GM12891 (cell line): ENCODE measurements at places on chromosomes 13 and 19.

GRCh38 chr19:45501730-45502014 lies 3.4 kb downstream of the PPM1N start:
- DNase-seq = no peak

GRCh38 chr13:99422586-99423220 lies 78.6 kb upstream of the TM9SF2 start:
- DNase-seq = no peak

DNA sequence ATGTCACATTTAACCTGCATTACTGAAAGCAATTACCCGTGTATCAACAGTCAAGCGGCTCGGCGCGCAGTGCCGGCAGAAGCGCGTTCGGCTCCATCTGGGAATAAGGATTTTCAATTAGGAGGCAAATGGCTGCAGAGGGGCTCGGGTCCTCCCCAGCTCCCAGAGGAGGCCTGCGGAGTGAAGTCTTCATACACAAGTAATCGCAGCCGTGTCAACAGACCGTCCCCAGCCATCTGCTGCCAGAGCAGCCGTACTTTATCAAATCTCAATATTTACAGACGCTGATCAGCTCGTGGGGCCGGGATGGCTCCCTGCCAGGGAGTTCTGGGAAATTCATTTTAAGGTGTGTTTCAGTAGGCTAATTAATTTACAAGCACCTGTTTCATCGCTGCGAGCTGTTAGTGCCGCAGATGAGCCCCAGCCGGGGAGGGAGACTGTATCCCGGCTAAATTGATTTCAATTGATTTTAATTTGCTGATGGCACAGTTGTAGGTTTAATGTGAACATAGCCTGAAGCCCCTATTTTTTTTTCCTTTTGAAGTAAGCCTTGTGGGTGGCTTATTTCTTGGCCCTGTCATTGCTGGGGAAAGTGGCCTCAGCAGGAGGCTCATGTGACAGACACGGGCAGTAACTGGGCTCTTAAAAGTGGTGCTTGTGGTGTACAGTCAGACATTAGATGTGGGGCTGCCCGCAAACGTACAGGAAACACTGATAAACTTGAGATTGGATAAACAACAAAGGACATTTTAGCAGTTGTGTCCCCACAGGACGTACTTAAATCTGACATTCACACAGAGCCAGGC lies 252.7 kb downstream of the TEX29 start:
- no peak for DNase-seq

DNA sequence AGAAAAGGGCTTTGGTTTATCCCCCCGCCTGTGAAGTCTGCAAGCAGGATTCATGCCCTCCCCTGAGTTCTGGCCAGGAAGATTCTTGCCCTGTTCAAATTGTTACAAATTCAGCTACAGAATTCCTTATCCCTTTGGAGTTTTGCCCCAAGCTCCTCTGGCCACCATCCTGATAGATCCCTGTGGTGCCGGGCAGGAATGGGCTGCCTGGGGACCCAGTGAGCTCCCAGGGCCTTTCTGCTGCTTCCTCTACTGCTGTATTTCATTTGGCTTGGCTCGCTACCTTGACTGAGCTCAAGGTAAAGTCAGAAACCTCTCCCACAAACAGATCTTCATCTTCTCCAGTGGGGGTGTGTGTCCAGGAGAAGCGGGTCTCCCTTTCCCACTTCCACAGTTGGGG lies 194.6 kb upstream of the NBEA start:
- DNase-seq = no peak

DNA sequence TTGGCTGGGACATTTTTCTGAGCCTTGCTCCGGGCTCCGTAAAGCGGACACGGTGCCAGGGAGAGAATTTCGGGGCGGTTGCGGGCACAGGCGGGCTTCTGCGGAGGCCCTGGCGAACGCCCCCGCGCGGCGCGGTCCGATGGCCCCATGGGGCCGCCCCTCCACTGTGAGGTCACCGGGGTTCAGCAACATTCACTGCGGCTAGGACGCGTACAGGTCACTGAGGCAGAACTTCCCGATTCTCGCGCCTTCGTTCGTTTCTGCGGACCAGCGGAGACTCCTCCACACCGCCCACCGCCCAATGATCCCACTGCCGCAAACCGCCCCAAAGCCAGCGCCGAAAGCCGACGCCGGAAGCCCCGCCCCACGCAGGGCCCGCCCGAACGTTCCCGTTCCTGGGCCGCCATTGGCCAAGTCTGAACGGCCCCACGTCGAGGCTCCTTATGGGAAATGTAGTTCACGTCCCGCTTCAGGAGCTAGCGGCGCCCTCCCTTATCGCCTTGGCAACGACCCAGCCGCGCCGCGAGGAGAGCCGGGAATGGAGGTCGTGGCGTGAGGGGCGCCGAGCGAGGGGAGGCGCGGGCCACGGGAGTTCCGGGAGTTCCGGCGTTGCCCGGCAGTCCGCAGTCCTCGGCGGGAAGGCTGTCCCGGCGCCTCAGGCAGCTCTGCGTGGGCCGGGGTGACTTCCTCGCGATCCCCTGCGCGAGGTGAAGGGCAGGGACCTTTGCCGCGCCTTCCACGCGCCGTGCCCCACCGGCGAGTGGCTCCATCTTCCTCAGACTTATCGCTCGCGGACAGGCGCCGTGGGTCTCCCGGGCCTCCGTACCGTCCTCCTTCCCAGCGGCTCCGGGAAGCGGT lies at the start of gene ZNF584:
Gene ZNF584, plus strand, starts transcription at position 498 of the 858 bp plus-strand sequence. CDS start 499 bp downstream, outside the sequence.
- DNase-seq = peak; percentile 96

- DNase-seq = no peak
Observed at GRCh38 chr19:5132206-5132560, 163.3 kb downstream of the KDM4B start.

DNA sequence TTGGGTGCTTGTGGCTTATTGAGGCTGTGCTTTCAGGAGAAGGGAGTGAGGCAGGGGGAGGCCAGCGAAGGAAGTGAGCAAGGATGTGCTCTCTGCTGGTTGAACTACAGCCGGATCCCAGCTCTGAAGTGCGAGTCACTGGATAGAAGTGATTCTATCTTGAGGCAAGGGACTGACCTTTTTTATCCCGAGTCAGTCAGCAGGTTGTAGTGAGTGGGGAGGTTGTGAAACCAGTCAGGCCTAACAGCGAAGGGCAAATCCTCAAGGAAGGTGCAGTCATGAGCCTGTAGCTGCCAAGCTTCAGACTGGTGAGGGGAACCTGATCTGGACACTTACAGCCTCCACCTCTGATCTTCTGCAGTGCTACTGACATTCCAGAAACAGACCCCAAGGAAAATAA lies 18.6 kb downstream of the SCEL start:
- no peak for DNase-seq

DNA sequence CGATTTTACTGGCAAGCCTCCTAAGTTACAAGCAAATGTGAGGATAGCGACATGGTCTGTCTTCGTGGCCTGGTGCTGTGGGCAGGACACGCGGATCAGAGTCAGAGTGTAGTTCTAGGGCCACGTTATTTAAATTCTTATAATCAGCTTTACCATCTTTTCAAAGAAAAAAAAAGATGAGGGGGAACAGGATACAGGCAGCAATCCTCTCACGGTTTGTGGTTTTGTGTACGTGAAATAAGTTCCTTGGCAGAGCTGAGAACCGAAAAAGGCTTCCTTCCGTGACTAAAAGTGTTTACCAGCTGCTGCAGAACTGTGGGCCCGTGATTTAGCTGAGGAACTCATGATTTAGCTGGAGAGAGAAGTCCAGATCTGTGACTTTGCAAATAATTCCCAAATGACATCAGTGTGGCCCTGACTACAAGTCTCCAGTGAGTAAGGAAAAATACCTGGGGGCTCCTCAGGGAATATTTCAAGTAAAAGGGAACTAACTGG lies 27.2 kb downstream of the RCBTB2 start:
- DNase-seq = no peak

DNA sequence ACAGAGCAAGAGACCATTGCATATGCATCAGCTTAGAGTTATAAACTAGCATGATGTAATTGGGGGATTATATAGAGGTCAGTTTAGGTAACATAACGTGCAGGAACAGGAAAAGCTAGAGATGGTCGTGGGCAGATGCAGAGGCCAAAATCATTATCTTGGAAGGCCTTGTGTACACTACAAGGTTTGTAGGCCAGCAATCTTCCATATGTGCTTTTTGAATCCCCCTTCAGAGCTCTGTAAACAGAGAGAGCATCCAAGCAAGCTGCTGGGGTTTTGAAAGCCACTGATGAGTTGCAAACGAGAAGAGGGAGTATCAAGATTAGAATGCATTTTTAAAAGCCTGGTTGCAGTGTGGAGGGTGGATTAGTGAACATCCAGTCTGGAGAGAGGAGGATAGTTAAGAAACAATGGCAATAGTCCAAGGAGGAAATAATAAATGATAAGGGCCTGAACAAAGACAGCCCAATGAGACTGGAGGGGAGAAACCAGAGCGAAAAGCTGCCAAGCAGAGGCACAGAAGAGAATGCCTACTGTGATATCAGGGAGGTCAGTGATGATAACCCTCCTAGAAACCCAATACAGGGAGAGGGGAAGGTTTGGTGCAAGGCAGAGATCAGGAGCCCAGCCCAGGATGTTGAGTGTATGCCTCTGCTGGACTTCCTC lies 109.6 kb downstream of the ZAR1L start:
- DNase-seq = no peak

- no peak for DNase-seq
Observed at GRCh38 chr13:25859528-25859927, 192.3 kb downstream of the SHISA2 start.

DNA sequence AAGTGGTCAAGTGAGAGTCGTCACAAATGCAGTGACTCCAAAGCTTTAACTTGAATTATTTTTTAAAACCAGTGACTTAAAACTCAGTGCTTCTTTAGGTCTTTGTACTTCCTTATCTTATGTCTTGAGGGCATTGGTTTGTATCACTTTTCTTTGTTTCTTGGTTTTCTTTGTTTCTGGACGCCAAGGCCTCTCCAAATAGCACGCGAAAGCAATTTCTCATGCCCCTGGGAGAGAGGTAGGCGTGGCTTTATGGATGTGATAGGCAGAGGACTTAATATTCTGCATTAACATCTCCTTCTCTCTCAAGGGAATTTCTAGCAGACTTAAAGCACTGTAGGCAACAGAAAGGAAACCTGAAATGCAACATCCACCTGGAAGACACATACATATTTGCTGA lies 20.6 kb downstream of the UBE2L5 start:
- DNase-seq = no peak

DNA sequence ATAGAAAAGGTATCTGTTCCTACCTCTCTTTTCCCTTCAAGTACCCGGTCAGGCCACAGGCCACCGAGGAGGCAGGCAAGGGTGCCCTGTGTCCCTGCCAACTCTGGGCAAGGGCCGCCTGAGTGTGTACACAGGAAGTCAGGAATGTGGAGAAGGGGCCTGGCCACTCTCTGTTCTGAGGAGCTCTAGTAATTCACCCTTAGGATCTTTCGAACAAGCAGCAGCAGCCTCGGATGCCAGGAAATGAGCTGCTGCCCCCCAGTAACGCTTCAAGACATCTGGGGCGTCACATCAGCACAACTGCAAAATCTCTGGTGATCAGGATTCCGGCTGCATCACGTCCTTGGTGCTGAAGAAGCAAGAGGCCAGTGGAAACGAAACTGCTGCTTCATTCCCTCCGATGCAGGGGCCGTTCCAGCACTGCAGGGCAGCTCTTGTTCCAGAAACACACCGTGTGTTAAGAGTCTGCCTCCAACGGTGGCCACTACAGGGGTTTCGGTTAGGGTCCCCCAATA lies 2.0 kb downstream of the RAB20 start:
- DNase-seq = no peak

DNA sequence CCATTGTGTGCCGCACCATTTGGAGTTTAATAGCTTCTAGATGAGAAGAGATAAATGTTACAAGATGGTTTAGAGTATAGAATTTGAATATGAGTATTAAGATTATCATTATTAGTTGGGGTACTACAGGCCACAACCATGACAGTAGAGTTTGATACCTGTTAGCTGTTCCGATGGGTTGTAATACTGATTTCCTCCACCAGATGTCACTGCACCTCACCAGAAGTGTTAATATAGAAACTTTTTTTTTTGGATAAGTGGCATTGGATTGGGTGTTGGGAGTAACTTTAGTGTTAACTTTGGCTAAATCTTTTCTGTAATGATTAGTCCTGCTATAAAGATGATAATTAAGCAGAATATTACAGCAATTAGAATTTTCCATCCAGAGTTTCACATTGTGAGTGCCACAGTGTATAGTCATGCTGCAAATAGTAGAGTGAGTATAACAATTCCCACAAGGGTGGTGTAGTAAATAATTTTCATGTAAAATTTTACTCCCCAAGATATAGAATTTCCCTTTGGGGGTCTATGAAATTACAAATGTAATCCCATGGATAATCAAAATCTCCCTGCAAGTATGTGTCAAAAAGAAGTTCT lies 56.3 kb downstream of the PSG3 start:
- DNase-seq = no peak

- no peak for DNase-seq
Observed at GRCh38 chr13:105016266-105016665, 1519.2 kb downstream of the EFNB2 start.

DNA sequence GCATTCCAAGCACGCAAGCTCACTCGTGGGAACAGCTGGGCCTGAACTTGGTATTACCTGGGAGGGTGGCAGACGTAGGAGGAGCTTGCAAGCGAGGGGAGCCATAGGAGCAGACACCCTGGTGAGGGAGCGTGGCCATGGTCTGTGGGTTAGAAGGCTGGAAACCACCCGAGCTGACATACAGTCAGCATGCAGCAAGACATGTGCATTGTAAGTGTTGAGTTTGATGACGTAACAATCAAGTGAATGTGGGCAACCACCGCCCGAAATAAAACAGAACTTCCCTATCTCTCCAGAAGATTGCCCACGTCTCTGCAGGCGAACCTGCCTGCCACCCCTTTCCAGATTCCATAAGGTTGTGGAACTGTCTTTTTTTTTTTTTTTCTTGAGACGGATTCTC lies 26.8 kb downstream of the UBXN6 start:
- no peak for DNase-seq

- DNase-seq = peak; percentile 52
Observed at GRCh38 chr19:10478903-10479384, 24.2 kb downstream of the KEAP1 start.

DNA sequence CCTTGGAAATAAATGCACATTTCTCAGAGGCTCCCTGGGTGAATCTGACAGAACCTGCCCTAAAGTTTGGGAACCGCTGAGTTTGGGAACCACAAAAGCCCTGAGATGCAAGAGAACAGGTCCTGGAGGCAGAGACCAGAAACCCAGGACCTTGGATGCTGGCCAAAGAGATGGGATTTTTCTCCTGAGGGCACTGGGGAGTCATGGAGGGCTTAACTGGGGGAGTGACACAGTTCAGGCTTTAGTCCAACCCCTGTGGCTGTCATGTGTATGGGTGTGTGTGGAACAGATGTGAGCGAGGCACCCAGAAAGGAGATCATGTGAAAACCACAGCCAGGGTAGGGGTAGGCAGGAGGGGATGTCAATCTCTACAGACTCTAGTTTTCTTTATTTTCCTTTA lies 3.9 kb upstream of the NCCRP1 start:
- no peak for DNase-seq

GRCh38 chr19:48301886-48302599 lies 23.3 kb upstream of the EMP3 start:
- DNase-seq = no peak

- no peak for DNase-seq
Observed at GRCh38 chr13:98300956-98301641, 124.0 kb upstream of the RNF113B start.

- no peak for DNase-seq
Observed at GRCh38 chr19:27676334-27676733, 1536.6 kb downstream of the UQCRFS1 start.

- no peak for DNase-seq
Observed at GRCh38 chr13:66359910-66360552, 870.1 kb downstream of the PCDH9 start.

- DNase-seq = no peak
Observed at GRCh38 chr13:67977066-67977465, 746.9 kb upstream of the PCDH9 start.

GRCh38 chr19:1774989-1775772 lies 21.9 kb downstream of the ONECUT3 start:
- DNase-seq = no peak

GRCh38 chr13:97385146-97385545 lies 48.8 kb upstream of the RAP2A start:
- DNase-seq = no peak
